HS-27A (cell line): ENCODE measurements at places on chromosomes 6 and 20.

DNA sequence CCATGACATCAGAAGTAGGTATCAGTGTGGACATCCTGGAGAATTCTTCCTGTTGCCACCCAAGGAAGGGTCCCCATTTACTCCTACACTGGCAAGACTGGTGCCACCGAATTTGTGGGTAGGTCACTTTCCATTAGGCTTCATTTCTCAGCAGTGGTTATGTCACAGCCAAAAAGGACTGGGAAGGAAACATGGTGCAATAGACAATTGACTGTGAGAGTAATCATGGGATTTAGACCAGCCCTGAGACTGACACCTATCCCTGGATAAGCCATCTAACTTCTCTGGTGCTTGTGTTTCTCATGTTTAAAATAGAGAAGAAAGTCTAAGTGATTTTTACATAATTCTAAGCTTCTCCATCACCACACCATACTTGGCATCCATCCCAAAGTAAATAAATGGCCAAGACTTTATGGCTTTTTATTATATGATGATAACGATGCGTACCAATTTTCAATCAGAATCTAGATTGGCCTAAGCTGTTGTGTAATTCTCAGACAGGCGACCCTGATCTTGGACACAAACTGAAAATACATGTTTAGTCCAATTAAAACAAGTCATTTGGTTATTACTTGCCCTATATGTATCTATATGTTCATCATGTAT, 10.2 kb downstream of the SMPDL3A start:
- DNase-seq: no peak

DNA sequence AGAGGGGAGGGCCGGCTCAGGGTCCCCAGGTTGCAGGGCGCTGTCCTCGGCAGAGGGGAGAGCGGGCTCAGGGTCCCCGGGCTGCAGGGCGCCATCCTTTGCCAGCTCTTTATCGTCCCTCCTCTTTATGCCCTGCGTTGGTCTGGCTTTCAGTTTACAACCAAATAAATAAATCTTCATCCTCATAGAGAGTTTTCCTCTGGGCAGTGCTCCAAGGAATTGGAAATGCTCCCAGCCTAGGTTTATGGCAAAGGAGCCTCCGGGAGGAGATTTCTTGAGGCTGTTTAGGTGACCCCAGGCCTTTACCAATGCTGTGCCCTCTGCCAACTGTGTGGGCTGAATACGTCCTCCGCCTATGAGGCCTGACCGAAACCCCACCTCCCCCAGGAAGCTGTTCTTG, 60.2 kb downstream of the CHMP4B start:
- DNase-seq: no peak

DNA sequence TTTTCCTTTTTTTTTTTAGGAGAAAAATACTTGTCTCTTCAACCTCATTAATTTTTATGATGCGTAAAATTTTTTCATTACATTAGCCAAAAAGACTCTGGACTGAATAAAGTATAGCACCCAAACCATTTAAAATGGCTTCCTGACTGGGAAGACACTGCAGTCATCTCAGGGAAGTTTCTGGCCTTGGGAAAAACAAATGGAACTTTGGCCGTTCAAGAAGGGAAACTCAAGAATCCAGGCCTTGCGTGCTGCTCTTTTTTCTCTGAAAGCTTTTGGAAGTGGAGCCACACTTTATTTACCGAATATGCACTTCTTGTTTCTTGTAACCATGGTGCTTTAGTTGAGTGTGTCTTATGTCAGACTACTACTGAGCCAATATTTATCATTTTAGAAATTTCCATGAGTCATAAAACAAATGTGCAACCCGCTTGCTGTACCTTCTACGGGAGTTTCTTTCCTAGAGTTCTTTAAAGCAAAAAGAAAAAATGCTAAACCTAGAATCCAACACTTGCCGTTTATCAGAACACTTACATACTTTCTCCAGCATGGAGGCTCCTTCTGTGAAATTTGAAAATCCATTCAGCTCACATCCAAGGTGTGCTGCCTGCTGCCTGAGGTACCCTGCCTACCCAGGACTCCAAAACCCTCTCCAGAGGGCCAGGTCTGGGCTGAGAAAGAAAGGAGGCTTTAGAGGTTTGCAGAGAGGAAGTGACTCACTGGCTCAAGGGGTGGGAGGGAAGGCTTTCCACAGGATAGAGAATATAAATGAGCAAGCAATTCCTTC, 11.5 kb upstream of the DSTN start:
- DNase-seq: peak; percentile 88

DNA sequence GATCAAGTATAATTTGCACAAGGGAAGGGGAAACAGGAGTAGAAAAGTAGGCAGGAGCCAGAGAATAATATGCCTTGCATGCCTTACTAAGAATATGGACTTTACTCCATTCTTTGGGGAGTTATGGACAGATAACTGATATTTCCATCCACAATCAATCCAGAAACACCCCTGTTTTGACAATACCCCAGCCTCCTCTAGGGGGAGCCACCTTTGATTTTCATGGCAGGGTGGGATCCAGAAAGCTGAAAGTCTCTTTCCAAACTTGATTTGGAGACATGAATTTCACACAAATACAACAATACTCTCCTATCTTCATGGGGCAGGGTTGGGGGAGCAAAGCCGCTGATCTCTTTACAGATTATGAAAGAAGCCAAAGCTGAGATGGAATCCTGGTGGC, 404.1 kb downstream of the FOXA2 start:
- no peak for DNase-seq

GRCh38 chr6:13813026-13813425, 1.3 kb downstream of the MCUR1 start:
- no peak for DNase-seq

- DNase-seq: no peak
These were observed 16.5 kb upstream of the EFHC1 start for GRCh38 chr6:52403627-52404026.

DNA sequence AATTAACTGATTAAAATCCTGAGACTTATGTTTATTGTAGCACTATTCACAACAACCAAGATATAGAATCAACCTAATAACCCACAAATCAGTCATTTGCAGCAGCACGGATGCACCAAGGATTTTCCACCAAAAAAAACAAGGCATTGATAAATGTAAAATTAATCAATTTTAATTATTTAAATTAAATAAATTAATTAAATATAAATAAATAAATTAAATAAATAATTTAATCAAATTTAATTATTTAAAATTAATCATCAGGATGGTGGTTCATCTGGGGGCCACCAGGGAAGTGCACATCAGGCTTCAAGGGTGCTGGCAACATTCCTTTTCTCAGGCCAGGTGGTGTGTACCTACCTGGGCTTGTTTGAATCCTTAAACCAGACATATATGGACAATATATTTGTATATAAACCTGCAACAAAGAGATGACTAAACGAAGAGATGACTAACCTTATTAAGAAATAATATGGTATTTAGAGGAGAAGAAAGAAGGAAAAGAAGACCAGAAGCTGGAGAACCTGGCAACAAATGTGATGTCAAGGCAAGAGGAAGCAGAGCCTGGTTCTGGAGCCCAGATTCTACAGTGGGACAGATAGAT, 89.2 kb downstream of the CD164 start:
- DNase-seq: no peak

- no peak for DNase-seq
These were observed 508.7 kb downstream of the DOK5 start for GRCh38 chr20:54984104-54984448.

GRCh38 chr6:470901-471448, 79.4 kb downstream of the IRF4 start:
- no peak for DNase-seq

- no peak for DNase-seq
These were observed 31.1 kb downstream of the NHLRC1 start for GRCh38 chr6:18091382-18091781.

DNA sequence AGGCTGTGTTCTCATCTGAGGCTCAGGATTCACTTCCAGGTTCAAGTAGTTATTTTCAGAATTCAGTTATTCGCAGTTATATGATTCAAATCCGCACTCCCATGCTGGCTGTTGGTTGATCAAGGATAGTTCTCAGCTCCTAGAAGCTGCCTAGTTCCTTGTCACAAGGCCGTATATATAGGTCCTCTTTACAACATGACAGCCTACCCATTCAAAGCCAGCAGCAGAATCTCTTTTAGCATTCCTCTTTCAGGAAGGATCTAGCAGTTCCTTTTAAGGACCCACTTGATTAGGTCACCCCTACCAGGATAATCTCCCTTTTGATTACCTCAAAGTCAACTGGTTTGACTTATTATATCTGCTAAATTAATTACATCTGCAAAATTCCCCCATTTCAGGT, 23.8 kb upstream of the LAMP5 start:
- no peak for DNase-seq

GRCh38 chr6:105803442-105803841, 282.7 kb upstream of the PRDM1 start:
- no peak for DNase-seq

DNA sequence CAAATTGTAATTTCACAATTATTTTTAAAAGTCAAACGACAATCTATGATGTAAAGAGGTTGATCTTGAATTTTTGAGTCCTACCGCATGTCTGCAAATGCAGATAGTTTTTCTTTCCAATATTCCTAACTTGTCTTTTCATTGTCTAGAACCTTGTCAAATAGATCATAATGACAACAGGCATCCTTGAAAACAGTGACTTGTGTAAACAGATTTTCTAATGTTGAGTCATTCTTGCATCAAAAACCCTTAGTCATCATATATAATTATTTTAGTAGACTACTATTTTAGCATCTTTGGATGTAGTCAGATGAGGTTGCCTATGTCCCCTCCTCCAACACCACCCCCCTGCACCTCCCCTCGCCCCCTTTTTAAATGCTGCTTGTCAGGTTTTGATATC, 43.8 kb downstream of the BMP6 start:
- no peak for DNase-seq

DNA sequence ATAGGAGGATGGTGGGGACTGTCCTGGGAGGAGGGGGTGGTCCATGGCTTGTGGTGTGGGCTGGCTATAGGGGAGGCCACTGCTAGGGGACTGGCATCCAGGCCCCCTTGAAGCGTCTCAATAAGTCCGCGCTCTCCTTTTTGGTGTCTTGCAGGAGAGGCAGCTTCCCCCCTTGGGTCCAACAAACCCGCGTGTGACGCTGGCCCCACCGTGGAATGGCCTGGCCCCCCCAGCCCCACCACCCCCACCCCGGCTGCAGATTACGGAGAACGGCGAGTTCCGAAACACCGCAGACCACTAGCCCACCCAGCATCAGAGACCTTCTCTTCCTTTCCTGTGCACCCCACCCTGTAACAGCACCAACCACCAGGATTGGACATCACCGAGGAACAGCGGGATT, 2.8 kb upstream of the ZBTB9 start:
- no peak for DNase-seq

DNA sequence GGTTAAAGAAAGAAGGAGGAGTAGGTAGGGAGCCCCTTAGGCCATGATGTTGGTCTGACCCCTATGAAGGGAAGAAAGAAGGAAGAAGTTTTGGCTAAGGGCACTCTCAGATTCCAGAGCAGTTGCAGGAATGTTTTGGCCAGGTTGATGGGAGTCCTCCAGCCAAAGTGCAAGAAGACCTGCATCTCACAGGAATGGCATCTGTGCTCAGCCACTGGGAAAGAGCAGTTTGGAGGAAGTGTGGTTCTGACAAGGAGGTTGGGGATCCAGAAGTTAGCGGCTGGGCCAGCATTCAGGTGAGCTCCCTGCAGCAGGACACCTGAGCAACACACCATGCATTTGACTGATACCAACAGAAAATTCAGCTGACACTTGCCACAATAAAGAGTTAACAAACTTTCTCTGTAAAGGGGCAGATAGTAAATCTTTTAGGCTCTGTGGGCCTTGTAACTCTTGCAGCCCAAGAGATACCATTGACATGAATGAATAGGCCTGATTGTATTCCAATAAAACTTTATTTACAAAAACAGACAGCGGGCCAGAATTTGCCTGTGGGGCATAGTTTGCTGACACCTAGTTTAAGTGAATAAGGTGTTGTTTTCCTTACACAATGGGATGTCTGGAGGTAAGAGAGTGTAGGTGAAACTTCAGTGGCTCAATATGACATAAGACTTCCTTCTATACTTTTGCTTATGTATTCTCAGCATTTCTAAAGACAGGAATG, 71.0 kb downstream of the EDN1 start:
- no peak for DNase-seq

DNA sequence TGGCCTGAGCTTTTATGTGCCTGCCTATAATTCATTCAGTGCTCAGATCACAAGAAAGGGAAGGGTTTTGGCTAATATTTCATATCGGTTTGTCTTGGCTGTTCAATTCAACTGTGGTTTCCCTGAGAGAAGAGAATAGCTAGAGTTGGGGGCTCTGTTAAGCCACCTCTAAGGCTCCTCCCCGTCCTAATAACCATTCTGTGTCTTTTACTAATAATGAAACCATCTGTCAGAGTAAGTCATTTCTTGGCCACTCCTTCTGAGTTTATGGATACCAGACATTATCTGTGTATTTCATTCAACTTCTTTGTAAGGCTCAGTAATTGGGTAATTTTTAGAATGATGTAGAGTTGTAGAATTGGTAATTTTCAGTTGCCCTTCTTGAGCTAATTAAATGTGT, 5.2 kb downstream of the STX11 start:
- DNase-seq: no peak

DNA sequence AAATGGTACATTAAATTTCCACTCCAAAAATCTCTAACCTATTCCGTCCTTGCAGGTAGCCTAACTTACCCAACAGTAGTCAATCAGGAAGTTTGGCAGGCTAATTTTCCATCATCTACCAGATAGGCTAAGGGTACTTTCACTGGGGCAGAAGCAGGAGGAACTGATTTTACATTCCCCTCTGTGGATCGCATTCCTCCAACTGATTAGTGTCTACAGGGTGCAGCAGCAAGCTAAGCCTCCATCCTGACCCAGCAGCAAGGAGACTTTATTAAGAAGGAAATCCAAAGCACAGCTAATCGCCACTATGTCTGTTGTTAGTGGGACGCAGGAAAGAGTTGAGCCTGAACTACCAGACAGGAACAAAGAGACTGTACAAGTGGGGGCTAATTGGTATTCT, 143.2 kb upstream of the RUNX2 start:
- no peak for DNase-seq

DNA sequence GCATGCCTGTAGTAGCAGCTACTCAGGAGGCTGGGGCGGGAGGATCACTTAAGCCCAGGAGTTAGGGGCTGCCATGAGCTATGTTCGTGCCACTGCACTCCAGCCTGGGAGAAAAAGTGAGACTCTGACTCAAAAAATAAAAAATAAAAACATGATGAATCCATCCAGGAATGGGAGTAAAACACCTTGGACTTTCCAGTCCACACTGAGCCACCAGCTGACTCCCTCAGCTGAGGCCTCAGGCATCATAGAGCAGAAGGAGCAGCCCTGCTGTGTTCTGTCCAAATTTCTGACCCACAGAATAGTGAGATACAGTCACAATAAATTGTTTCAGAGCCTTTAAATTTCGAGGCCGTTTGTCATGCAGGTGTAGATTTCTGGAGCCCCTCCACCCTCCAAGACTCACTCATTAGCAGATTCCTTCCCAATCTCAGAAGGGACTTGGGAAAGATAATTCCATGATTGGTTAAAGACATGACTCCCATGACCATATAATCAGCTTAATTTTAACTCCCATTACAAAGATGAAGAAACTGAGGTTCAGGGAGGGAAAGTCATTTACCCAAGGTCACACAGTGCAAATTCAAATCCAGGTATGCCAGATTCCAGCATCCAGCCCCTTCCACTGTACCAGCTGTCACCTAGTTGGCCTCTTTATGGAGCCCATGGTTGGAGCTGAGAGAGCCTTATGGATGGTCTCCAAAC, 9.0 kb upstream of the MMP9 start:
- no peak for DNase-seq
